Stimulated activated CD4-positive, alpha-beta T cell treated with anti-CD3 and anti-CD28 coated beads, Interleukin-1b, Interleukin-23, amount 100 ng/mL, for 24 hours (primary cell): ENCODE measurements at places on chromosomes 3 and 15.

- DNase-seq = no peak
Measured at GRCh38 chr3:189827108-189827507, 195.9 kb downstream of the TP63 start.

DNA sequence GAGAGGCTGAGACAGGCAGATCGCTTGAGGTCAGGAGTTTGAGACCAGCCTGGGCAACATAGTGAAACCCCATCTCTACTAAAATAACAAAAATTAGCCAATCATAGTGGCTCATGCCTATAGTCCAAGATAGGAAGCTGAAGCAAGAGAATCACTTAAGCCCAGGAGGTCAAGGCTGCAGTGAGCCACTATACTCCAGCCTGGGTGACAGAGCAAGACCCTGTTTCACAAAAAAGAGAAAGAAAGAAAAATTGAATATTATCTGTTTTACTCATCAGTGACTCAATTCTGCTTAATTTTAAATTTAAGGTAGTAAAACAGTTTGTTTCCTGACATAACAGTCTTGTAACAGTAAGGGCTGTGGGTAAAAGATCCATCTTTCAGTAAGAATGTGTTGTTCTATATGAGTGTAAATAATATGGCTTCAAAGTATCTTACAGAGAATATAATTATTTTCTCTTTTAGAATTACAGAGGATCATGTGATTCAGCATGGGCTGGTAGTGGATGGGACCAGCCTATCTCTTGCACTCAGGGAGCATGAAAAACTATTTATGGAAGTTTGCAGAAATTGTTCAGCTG is 85.8 kb downstream of the ATP11B start:
- no peak for DNase-seq

DNA sequence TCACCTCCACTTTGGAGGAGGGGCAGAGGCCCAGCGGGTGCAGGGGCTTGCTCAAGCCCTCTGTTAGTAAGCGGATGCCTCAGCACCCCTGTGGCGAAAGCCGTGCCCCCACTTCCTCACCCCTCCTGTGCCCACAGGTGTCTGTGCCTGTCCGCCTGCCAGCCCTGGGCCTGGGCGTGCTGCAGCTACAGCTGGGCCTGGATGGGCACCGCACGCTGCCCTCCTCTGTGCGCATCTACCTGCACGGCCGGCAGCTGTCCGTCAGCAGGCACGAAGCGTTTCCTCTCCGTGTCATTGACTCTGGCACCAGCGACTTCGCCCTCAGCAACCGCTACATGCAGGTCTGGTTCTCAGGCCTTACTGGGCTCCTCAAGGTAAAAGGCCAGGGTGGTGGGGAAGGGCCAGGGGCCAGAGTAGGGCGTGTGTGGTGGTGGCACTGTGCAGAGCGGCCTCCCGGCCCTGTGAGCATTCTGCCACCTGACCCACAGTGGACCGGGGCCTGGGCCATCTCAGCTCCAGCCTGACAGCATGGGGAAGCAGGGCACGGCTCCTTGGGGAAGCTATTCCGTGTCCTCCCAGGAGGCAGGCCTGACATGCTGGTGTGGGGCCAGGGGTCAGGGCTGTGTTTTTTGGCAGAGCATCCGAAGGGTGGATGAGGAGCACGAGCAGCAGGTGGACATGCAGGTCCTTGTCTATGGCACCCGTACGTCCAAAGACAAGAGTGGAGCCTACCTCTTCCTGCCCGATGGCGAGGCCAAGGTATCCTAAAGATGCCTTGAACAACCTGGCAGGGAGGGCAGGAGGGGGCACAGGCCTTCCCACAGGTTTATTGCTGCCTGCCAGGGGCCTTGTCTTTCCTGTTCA is 9.0 kb downstream of the MAN2A2 start:
- DNase-seq = no peak

DNA sequence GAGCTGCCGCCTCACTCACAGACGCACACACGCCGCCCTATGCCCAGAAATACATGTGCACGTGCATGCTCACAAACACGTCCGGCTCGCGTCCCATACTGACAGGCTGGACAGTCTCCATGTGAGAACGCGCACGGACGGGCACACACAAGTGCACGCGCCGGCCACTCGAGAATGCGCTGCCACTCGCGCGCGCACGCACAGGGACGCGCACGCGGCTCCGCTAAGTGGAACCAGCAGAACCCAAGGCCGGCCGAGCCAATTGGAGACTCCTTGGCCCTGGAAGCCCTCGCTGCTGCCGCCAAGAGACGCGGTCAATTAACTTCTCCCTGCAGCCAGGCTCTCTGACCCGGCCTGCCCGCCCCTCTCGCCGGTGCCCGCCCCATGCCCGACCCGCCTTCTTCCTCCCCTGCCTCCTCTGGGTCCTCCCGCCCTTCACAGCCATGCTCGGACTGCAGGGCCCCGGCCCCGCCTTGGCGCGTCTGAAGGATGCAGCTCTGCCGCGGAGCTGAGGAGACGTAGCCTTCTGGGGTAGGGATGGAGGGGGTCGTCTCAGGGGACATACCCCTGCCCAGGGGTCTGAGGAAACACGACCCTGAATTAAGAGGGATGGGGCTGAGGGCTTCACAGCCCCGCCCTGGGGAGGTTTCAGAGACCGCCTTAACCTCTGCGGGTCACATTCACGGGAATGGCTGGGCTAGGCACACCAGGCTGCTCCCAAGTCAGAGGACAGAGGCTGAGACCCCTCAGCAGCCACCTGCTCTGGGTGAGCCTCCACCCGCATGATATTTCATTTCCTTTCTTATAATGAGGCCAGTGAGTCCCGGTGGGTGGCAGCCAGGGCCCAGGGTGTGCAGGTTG is 15.0 kb downstream of the PTH1R start:
- no peak for DNase-seq

- no peak for DNase-seq
Measured at GRCh38 chr3:177197727-177198460, 612 bp upstream of the TBL1XR1 start.

DNA sequence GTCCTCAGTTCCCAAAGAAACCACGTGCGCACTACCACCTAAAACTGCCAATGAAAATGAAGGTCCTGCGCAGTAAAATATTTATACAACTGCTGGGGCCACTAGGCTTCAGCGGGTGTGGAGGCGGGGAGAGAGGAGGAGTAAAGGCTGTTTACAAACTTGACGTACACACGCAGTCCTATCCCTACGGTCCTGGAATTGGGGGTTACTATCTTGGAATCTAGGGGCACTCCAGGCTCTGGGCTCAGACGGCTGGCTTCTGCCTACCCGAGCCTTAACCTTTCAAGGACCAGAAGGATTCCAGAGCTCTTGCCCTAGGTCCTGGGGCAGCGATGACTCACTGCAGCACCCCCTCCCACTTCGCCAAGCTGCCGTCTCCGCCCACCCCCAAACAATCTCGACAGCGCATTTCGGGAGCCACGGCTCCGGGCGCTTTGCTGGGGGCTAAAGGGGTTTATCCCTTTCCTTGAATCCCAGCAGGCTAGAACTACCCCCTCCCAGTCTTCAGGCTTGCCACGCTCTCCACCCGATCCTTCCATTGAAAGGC is 3.0 kb downstream of the ADAMTS9 start:
- no peak for DNase-seq

DNA sequence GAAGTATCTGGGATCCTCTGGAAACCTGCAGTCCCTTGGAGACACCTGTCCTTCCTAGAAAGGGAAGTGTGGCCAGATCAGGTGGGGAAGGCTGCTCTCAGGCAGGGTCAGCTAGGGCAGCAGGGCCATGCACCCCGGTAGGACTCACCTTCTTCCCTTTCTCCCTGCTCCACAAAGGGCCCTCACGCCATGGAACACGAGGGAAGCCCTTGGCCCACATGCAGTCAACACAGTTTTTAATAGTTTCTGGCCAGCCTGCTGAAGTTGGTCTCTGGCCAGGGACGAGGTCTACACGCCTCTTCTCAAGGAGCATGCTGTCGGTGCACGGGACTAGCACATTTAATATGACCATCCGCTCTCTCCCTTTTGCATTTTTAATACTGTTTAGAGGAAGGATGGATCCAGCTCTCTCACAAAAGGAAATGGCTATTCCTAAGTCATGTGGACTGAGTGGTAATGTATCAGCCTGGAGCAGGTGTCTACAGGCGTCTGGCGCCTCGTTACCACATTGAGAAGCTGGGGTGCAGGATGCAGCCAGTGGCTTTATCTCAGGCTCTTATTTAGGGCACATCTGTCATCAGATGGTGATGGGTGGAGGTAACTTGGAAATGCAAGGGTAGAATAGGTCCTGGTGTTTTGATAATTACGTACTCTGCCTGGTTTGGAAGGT is 153.9 kb downstream of the KLF13 start:
- DNase-seq = no peak

DNA sequence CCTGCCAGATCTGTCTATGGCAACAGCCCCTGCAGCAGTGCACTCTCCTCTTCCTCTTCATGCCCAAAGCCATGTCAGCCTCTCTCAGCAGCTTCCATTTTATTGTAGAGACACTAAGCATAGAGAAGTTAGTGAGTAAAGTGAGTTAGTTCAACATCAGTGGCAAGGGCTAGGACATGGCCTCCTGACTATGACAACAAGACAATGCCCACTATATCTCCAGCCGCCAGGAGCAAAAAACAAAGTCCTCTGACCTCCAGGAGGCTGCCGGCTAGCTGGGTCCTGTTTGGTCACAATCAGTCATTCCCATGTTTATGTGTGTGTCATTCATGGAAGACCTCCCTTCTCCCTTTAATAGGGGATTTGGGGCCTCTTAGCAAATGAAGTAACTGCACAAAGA is 14.9 kb downstream of the NR1I2 start:
- no peak for DNase-seq

GRCh38 chr3:71299160-71299559 is 284.4 kb downstream of the FOXP1 start:
- no peak for DNase-seq

- DNase-seq = peak; percentile 53
Measured at GRCh38 chr3:112734736-112735350, 93.9 kb upstream of the CCDC80 start.

- DNase-seq = no peak
Measured at GRCh38 chr3:67389176-67389575, 265.2 kb downstream of the SUCLG2 start.

DNA sequence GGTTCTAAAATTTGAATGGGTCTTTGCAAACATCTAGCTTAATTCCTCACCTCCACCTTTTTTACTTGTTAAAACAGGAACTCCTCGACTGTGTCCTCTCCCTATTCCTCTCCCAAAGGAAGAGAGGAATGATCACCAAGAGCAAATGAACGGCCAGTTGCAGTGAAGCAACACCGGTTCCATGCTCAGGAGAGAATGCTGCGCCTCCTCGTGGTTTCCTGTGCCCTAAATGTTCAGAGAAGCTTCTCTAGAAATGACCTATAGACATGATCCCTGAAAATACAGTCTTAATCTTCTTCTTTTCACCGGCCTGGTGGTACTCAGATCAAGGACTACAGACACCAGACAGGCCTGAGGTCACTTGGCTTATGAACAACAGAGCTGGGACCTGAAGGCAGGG is 65.1 kb upstream of the GUCA1C start:
- DNase-seq = no peak

DNA sequence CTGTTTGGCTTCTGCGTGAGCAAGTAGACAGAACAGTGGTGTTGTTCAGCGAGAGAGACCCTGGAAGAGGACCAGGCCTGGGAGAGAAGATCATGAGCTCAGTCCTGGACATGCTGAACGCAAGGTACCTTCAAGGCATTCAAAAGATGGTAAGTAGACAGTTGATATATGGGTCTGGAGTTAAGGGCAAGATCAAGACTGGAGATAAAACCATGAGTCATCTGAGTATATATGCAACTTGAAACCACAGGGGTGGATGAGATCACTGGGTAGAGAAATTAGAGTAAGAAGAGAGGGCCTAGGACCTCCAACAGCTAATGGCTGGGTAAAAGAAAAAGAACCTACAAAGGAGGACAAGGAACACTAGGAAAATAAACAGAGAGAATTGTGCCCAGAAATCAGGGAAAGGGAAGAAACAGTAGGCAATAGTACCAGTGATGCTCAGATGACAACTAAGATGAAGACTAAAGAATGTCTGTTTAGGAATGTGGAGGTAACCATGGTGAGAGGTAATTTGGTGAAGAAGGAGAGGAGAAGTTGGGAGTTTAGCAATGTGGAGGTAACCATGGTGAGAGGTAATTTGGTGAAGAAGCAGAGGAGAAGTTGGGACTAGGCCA is 343.2 kb upstream of the ADAMTS9 start:
- DNase-seq = no peak

GRCh38 chr3:63352008-63352279 is 73.8 kb downstream of the SYNPR start:
- DNase-seq = no peak

- DNase-seq = no peak
Measured at GRCh38 chr15:98143116-98143515, 182.6 kb downstream of the ARRDC4 start.

- DNase-seq = no peak
Measured at GRCh38 chr3:117305681-117306080, 596.1 kb downstream of the TUSC7 start.

DNA sequence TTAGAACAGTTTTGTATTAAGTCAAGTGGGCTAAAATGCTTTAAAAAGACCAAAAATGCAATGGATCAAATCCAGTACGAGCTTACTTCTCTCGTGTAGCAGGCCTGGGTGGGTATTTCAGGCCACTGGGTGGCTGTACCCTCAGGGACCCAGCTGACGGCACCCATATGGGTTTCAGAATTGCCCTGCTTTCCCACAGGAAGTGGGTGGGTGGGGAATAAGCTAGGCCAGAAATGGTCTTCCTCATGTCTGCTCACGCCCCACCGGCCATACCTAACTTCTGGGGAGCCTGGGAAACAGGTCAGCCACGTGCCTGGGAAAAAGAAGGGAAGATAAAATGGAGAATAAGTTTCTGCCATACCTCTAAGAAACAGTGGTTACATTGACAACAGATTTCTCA is 20.3 kb downstream of the GPR160 start:
- DNase-seq = no peak

DNA sequence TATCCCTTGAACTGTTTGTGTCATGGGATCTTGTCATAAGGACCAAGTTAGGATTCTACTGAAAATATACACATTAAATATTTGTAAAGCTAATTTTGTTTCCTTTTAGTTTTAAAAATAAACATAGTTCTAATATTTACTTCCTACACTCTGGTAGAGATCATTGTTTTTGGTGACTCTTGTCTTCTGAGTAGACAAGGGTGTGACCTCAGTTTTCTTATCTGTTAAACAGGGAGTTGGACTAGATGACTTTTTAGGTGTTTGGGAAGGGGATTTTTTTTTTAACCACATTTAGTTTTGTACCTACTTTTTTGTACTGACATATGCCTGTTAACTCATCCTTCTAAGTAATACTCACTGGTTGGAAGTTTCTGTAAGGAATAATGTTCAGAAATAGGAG is 30.8 kb downstream of the PLS1 start:
- DNase-seq = no peak

- no peak for DNase-seq
Measured at GRCh38 chr3:30184091-30184810, 422.1 kb upstream of the TGFBR2 start.

GRCh38 chr15:66787489-66787871 is 85.4 kb downstream of the SMAD6 start:
- DNase-seq = no peak
